CD4-positive, alpha-beta T cell treated with Interleukin-21 for 1 hour (primary cell): ENCODE measurements at places on chromosomes 4 and X.

DNA sequence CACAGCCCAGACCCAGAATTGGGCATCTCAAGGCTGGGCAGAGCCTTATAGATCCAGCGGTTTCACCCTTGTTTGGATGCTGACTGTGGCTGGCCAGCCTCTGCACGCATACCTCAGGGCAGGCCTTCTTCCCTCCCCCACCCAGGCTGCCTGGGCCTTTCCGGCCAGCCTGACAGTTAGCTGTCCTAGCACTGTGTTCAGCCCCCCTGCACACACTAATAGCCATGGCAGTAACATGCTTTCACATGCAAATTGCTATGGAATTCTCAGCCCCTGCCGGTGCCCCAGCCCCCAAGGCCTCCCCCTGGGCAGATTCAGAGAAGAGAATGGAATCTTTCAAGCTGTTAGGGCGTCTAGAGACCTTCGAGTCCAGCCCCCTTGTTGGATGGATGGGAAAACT is 17.7 kb downstream of the EFNB1 start:
- no peak for DNase-seq

DNA sequence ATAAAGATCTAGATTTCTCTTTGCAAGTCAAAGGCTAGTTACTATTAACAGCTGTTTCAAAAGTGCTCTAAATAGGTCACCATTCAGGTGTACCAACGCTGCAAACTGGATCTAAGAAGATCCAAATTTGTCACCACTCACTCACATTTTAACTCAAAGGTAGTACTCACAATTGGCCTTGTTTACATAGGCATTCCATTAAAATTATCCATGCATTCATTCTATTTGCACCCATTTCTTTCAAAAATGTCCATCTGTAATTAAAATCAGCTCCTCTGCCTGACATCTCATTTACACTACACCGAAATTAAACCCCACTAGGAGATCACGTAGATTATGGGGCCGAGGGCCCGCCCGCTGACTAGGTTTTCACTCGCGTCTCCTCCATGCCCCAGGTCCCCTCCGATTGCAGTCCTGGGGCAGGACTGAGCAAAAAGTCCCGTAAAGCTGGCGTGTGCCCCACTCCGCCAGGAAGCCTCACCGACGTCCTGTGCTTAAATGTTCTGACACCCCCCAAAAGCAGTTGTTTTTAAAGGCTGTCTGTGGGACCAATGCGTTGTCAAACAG is 1.3 kb upstream of the ING2 start:
- DNase-seq: no peak

- DNase-seq: no peak
Observed at GRCh38 chr4:6730603-6731317, 14.8 kb downstream of the BLOC1S4 start.

GRCh38 chr4:140004549-140004895 is 149.5 kb downstream of the MAML3 start:
- DNase-seq: no peak

GRCh38 chrX:77749695-77750094 is 36.3 kb downstream of the ATRX start:
- no peak for DNase-seq

DNA sequence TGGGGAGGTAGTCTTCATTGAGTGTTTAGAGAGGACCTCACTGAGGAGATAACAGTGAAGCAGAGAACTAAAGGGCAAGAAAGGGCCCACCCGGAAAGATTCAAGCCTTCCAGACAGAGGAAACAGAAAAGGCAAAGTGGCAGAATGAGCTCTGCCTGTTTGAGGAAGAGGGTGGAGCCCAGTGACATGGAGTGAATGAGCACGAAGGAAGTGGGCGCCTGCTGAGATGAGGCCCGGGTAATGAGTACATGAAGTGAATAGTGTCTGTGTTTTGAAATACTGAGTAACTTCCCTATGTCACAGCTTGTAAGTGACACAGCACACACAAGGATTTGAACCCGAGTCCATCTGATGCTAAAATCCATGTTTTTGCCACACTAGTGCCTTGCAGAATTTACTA is 32.5 kb upstream of the TLR2 start:
- peak; percentile 51 for DNase-seq

GRCh38 chrX:147559191-147559590 is 352.5 kb upstream of the FMR1 start:
- DNase-seq: no peak

DNA sequence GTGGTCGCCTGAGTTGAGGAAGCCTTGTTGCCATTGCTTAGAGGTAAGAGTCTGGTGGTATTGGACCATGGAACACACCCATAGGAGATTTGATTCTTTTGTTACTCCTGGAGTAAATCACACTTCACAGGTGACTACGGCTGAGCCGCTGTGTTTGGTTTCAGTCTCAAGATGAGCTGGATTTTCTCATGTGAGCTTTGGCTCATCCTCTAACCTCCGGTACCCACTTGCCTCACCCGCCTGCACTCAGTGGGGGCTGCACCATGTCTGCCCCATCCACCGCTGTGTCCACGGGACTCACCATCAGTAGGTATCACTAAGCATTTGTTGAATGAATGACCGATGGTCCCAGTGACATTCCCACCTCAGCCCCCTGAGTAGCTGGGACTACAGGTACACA is 52.7 kb downstream of the HTT-AS start:
- DNase-seq: no peak

- DNase-seq: no peak
Observed at GRCh38 chr4:152360045-152360410, 175.9 kb downstream of the FBXW7 start.

DNA sequence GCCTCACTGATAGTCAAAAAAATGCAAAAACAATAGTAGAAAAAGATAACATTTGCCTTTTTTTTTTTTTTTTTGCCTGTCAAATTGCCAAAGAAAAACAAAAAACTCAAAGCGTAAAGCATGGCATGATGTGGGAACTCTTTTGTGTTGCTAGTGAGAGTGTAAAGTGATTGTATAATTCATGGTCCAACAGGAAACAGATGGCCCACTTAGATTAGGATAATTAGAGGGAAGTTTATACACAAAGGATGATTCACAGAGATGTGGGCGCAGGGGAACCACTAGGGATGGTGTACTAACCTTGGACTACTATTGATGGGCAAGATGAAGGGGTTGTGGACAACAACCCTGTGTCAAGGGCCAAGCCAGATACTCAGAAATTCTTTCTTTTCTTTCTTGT is 16.4 kb downstream of the MCUB start:
- DNase-seq: no peak

GRCh38 chr4:85210353-85210752 is 243.9 kb upstream of the WDFY3 start:
- no peak for DNase-seq

GRCh38 chr4:145423017-145423708 is 58.5 kb upstream of the SMAD1 start:
- DNase-seq: no peak

GRCh38 chr4:73945140-73945539 is 36.7 kb downstream of the PF4 start:
- DNase-seq: no peak

GRCh38 chrX:136198678-136199243 is 51.4 kb downstream of the FHL1 start:
- no peak for DNase-seq

DNA sequence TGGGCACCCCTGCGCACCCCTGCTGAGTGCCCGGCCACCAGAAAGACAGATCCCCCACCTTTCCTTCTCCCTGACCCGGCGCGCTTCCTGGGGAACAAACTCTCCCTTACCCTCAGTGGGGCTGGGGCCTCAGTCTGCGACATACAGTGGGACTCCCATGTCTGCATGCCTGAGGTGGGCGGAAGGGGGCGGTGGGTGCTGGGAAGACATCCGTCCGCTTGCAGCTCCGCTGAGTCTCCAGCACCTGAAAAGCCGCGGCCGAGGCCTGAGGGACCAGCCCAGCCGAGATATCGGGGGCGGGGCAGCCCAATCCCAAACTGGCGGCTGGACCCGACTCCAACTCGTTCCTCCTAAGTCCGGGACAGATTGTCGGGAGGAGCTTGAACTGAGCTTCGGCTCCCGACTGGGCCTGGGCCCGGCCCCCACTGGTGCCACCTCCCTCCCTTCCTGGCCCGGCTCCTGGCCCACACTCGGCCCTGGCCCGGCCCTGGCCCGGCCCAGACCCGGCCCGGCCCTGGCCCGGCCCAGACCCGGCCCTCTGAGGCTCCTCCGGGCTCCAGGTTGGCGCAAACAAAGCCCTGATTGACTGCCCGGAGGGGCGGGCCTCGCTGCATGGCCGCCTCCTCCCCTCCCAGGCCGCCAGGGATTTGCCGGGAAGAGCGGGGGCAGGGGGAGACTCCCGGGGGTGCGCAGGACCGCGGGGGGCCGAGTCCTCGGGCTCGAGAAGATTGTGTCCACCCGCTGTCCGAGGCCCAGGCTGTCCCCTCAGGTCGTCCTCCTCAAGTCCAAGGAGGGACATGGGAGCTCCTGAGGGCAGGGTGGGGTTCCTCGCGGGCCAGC is 877 bp upstream of the SLC16A2 start:
- no peak for DNase-seq

DNA sequence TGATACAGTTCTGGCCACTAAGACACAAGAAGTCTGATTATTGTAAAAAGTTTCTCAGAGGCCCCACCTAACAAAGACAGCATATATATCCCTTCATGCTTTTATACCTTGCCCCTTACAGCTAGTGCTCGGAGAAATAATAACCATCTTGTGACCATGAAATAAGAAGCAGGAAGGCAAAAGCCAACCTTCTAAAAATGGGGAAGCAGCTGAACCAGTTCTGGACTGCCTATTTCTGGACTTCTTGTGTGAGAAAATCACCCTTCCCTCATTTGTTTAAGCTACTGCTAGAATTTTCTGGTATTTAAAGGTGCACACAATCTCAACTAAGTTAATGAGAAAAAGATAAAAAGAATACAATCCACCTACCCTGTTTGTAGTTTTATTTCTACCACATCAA is 87.5 kb downstream of the CNOT6L start:
- no peak for DNase-seq

DNA sequence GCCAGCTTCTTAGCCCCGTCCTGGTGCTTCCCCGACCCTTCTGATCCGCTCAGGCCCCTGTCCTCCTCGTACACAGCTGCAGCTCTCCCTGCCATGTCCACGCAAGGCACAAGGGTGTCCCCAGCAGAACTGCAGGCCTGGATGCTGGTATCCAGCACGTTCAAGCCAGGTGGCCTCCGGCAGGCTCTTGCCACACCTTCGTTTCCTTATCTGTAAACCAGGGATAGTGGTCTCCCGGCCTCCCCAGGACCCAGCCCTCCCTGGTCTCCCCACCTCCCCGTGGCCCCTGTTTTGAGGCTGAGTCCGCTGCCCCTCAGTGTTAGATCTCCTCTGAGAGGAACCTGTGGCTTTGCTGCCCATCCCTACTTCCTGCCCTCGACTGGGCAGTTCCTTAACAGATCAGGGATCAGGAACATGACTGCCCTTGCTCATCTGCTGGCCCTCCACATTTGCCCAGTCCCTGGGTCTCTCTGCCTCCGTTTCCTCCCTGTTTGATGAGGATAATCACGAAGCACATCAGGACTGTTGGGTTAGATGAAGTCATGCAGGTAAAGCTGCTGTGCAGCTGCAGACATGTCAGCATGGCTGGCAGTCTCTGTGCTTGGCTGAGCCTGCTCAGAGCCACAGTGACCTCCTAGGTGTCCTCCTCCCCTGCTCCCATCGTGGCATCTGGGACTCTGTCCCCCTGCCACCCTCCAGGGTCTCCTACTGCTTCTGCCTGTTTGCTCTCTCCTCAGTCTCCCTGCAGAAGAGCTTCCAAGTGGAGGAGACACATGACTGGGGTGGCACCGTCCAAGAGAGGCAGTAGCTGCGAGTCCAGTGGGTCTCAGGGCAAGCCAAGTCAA is 32.9 kb downstream of the PIGG start:
- DNase-seq: no peak

- no peak for DNase-seq
Observed at GRCh38 chr4:153549405-153549804, 83.2 kb downstream of the TMEM131L start.

- no peak for DNase-seq
Observed at GRCh38 chrX:123425471-123425870, 241.4 kb downstream of the GRIA3 start.

GRCh38 chrX:113726898-113727297 is 857.0 kb upstream of the HTR2C start:
- DNase-seq: no peak

DNA sequence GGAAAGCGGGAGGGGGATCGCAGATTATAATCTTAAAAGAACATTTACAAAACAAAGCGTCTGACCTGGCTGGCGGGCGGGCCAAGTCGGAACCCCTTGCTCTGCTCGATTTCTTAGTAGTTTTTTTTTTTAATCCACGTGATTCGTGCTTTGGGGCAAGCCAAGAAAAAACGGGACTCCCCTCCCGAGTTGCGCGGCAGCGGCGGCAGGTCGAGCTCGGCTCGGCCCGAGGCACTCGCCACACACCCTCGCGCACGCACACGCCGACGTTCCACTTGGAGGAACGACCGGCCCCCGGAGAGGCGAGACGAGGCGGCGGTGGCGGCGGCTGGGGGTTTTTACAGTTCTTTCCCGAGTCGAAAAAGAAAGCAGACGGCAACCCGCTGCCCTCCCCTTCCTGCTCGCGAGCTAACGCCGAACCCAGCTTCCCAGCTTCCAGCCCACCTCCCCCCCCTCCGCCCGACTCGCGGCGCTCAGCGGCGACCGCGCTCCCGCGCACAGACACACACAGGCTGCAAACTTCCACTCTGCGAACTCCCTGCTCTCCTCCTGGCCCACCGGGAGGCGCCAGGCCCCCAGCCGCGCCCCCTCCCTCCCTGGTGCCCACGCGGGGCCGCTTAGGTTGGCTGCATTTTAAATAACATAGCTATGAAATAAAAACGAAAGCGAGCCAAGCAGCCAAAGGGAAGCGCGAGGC is 1.2 kb downstream of the BCOR start:
- peak; percentile 74 for DNase-seq

- DNase-seq: no peak
Observed at GRCh38 chr4:101190751-101191150, 156.6 kb downstream of the PPP3CA start.

DNA sequence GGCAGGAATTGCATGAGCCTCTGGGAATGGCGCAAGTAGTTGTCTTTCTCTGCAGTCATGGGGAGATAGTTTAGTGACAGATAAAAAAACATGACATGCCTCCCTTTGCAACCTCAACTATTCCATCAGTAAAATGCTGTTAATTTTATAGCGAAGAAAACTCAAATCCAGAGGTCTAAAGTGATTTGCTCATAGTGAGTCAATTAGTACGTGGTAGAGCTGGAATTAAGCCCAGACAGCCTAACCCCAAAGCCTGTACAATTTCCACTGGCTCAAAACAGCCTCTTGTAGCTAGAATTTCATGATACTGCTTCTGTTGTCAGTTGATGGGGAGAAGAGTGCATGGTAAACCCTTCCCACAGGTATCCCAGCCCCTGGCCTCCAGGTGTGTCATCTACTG is 81.3 kb upstream of the TRPC5 start:
- no peak for DNase-seq

DNA sequence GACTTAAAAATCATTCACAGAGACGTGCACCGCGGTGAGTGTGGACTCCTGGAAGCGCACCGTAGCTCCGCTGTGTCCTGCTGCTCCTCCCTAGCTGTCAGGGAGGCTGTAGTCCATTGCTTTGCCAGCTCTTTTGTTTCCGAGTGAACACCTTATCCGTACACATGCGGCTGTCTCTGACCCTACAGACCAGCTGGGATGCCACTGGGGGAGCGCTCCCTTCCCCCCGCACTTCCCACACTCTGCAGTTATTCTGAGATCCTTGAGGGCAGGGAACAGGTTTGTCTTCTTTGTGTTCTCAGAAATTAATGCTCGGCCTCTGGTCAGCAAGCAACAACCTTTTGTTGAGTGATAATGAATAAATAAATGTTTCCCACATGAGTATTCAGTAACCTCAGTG is 33.7 kb upstream of the MSANTD1 start:
- no peak for DNase-seq

- no peak for DNase-seq
Observed at GRCh38 chr4:145195167-145195952, 15.0 kb upstream of the OTUD4 start.

GRCh38 chrX:97045470-97045869 is 161.8 kb downstream of the RPA4 start:
- no peak for DNase-seq
